GF-D8 (cell line): ENCODE measurements at places on chromosomes 13 and 19.

DNA sequence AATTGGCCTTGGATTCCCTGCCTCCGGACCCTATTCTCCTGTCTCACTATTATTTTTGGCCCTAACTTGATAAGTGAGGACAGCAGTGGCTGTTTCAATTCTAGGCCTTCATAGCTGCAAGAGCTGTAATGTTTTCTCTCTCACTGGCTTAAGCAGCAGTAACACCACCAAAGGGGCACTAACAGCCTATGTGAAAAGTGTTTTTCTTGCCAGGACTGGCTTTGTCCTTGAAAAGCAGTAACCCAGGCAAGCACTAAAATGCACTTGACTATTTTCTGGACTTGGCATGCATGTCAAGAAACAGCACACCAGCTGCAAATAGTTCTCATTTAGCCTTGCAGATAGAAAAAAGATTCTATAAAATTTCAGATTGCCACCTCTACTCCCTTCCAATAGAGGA lies 9.3 kb upstream of the FBXL3 start:
- DNase-seq, result no peak

- DNase-seq, result peak; percentile 19
Observed at GRCh38 chr19:18589380-18590272, 1.0 kb downstream of the REX1BD start.

GRCh38 chr13:111866731-111867245 lies 200.2 kb upstream of the SOX1 start:
- no peak for DNase-seq

DNA sequence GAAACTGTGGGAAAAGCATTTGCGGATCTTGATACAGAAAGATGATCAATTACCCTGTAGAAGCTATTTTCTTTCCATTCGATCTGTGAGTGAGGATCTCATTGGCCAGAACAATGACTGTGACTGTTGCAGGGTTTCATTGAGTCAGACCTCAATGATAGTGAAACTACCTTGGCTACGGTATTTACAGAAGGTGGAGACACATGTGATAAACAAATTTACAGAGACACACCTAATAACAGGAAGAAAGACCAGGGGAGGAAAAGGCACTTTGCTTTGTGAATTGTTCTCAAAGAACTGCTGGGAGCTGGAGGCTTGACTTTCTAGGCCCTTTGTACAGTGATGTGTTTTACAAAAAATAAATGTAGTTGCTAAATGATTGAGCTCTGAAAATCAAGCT lies 19.9 kb upstream of the ARGLU1 start:
- no peak for DNase-seq

DNA sequence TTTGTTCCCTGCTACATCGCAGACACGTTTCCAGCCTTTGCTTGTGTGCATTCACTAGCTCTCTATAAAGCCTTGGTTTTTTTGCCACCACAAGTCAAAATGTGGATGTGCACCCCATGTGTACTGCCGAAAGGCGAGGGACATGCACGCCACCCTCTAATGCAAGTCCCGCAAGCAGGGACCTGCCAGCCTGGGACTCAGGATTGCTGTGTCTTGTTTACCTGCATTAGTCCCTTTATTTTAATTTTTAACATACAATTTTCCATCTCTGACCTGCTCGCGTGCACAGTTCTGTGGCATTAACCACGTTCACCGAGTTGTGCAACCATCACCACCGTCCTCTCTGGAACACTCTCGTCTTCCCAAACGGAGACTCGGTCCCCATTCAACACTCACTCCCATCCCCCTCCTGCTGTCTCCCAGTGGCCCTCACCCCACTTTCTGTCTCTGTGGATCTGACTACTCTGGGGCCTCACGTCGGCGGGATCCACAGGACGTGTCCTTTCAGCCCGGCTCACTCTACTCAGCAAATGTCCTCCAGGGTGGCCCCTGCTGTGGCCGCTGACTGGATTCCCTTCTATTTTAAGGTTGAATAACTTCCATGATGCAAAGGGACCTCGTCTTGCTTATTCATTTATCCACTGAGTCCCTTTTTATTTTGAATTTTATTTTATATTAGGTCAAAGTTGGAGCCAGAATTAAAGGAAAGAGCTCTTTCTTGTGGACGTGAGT lies 58.4 kb downstream of the RASA3 start:
- DNase-seq, result no peak

DNA sequence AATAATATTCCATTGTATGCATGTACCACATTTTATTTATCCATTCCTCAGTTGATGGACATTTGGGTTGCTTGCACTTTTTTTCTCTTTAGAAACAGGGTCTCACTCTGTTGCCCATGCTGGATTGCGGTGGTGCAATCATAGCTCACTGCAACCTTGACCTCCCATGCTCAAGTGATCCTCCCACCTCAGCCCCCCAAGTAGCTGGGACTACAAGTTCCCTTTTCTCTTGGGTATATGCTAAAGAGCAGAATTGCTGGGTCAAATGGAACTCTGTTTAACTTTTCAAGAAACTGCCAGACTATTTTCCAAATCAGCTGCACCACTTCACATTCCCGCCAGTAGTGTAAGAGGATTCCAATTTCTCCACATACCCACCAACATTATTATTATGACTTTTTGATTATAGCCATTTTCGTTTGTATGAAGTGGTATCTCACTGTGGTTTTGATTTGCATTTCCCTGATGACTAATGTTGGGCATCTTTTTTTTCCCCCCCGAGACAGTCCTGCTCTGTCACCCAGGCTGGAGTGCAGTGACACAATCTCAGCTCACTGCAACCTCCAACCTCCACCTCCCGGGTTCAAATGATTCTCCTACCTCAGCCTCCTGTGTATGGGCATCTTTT lies 7.6 kb upstream of the IPO5 start:
- DNase-seq, result no peak
